DMS153 (cell line): ENCODE measurements at places on chromosomes 11 and 22.

DNA sequence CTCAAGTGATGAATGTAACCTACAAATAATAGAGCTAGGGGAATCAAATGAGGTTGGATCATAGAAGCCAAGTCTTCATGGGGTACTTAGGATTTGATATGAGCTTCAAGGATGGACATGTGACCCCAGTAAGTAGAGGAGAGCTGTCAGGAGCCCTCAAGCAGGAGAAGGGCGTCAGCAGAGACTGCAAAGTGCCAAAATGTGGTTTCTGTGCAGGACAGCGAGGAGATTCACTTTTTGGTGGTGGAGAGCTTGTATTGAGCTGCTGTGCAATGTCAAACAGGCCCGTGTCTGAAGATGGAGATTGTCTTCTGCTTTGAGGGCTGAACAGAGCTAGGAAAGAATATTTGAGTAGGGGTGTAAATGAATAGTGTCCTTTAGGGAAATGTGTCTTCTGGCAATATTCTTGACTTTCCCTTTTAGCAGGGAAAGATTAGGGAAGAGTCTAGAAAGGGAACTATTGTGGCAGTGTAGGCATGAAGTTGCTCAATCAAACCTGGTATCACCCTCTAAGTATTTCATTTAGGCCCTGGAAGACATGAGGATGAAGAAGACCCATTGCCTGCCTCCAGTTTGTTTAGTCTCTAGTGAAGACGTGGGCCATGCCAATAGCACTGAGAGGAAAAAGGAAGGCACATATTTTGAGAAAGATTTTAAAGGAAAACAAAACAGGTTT is 31.2 kb upstream of the SORL1-AS1 start:
- no peak for DNase-seq

DNA sequence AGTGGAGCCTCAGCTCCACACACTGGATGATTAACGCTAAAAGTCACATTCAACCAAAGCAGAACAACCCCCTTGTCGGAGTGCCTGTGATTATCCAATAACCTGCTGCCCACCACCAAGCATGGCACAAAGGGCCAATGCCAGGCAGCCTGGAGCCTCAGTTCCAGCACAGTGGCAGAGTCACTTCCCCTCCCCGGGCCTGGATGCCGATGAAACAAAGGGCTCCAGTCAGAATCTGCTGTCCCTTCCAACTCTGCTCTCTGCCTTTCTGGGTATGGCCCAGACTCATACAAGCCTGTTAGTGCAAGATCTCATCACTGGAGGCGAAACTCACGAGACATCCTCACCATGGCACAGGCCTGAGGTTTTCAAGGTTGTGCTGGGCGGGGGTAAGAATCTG is 52.1 kb downstream of the CLTCL1 start:
- no peak for DNase-seq

GRCh38 chr11:95058621-95059020 is 8.1 kb upstream of the SRSF8 start:
- no peak for DNase-seq

DNA sequence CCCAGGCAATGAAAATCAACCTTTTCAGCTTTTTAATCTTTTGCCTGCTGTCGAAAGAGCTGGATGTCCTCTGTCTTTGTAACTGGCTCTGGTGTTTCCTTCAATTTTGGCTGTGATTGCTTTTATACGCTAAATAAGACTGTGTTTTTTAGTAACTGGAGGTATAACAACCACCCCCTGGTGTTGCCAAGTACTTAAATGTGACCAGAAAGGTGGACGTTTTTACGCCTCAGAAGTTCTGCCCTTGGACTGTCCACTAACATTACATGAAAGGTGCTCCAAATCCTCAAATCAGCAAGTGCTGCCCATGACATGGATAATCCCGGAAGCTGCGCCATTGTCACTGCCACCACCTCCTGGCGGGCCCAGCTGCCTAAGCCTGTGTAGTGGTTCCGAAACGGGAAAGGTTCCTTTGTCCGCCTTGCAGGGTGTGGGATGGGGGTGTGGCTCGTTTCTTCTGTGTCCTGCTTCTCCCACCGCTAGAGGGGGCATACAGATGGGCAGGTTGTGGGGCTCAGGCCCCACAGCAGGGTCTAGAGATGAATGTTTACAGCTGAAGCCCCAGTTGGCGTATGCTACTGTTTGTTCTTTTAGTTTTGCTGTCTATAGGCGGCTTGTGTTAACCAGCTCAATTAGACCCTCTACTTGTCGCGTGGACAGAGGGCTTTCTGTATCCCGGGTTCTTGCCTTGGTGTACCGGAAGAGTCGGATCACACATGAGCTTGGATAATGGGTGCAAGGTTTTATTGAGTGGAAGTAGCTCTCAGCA is 82.2 kb upstream of the SEPTIN5 start:
- peak; percentile 11 for DNase-seq

- DNase-seq: no peak
Measured at GRCh38 chr22:18954990-18955571, 19.0 kb upstream of the PRODH start.

DNA sequence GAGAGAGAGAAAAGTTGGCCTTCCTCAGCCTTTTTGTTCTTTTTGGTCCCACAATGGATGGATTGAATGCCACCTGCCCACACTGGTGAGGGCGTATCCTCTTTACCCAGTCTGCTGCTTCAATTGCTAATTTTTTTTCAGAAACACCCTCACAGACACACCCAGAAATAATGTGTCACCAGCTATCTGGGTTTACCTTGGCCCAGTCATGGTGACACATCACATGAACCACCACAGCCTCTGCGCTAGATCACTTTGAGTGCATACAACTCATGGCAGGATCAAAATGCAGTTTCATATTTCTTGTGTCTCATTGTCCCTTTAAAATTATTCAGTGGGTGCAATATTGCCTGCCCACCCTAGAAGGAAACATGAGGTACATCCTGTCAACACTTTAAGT is 63.3 kb downstream of the ADAMTS15 start:
- no peak for DNase-seq

DNA sequence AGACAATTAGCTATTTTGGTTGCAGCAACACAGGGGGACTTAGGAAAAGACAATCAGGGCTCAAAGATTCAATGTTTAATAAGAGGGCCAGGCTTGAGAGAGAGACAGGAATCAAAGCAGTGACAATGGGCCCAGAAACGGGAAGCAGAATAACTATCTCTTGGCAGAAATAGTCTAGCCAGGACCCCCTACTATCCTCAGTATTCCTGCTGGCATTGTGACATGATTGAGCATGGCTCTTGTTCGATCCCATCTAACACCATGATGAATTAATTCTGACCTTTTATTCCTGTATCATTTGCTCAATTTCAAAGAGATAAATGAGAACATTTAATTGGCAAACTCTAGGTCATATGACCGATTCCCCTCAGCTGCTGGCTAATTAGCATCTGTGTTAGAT is 12.8 kb upstream of the ANO5 start:
- DNase-seq: no peak

DNA sequence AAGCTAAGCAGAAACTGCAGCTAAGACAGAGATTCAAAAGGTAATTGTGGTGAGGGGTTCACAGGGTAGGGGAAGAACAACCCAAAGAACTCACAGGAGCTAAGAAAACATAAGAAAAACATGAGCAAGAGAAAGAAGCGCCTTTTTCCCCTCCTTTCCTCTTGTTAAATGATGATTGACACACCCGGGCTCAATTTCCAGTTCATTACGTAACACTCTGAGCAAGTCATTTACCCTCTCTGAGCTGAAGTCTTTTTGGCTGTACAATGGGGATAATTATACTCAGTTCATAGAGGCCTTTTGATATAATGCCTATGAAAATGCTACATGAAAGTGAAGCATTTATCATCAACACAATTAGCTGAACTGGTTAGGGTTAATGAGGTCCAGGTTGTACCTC is 17.2 kb downstream of the LRP4 start:
- DNase-seq: no peak

DNA sequence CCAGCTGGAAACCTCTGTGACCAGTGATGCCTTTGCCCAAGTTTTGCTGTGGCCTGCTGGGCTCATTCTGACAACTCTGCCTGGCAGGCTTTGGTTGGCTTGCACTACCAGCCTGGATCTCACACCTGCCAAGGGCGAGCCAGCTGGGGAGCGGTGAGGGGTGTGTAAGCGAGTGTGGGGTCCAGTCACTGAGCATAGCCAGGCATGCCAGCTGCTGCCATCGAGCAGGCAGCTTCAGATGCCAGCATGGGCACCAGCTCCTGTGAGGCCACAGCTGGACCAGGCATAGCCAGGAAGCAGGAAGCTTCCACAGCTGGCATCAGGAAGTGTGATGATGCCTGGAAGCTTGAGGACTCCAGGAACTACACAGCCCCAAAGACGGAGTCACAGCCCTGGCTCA is 1674.6 kb downstream of the LRRC4C start:
- DNase-seq: no peak
